ENCODE measurements at places on chromosomes 7 and 10.

DNA sequence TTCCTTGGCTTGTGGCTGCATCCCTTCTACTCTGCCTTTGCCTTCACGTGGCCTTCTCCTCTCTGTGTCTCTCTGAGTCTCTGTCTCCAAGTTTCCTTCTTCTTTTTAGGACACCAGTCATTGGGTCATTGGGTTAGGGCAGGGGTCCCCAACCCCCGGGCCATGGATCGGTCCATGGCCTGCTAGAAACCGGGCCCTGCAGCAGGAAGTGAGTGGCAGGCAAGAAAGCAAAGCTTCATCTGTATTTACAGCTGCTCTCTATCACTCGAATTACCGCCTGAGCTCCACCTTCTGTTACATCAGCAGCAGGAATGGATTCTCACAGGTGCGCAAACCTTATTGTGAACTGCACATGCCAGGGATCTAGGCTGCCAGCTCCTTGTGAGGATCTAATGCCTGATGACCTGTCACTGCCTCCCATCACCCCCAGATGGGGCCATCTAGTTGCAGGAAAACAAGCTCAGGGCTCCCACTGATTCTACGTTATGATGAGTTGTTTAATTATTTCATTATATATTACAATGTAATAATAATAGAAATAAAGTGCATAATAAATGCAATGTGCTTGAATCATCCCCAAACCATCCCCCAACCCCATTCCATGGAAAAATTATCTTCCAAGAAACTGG, 47.9 kb upstream of the DOCK1 start:
- peak; percentile 3 for DNase-seq

GRCh38 chr7:35316549-35316948, 62.6 kb upstream of the TBX20 start:
- DNase-seq: no peak

DNA sequence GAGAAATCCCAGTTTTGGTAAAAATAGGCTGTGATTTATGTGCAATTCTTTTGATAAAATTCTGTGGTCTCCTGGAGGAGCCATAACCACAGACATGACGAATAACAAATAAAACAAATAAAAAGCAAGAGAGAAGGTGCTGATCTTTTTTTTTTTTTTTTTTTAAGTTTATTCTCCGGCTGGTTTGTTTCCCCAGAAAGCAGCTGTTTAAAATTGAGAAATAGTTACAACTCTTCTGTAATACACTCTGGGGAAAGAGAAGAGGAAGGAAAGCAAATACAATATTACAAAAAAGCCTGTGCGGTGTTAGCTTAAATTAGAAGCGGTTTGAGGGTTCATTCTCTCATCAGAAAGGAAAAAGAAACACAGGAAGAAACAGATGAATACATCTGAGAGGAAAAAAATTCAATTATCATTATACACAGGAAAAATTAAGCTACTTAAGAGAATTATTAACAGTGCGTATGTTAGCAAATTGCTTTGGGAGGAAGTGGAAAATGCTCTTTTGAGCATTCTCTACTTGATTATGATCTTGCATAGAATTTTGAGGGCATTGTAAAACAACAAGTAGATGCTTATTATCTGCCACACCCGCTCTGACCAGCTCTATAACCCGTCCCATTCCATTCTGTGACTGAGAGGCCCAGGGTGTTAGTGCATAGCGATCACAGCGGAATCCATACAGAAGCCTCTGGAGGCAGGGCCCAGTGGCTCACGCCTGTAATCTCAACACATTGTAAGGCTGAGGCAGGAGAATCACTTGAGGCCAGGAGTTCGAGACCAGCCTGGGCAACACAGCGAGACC, 40.6 kb upstream of the WAC start:
- no peak for DNase-seq

- no peak for DNase-seq
Measured at GRCh38 chr7:135959646-135960363, 17.4 kb downstream of the MTPN start.

GRCh38 chr7:74269757-74270277, 15.6 kb upstream of the RFC2 start:
- DNase-seq: peak; percentile 79

DNA sequence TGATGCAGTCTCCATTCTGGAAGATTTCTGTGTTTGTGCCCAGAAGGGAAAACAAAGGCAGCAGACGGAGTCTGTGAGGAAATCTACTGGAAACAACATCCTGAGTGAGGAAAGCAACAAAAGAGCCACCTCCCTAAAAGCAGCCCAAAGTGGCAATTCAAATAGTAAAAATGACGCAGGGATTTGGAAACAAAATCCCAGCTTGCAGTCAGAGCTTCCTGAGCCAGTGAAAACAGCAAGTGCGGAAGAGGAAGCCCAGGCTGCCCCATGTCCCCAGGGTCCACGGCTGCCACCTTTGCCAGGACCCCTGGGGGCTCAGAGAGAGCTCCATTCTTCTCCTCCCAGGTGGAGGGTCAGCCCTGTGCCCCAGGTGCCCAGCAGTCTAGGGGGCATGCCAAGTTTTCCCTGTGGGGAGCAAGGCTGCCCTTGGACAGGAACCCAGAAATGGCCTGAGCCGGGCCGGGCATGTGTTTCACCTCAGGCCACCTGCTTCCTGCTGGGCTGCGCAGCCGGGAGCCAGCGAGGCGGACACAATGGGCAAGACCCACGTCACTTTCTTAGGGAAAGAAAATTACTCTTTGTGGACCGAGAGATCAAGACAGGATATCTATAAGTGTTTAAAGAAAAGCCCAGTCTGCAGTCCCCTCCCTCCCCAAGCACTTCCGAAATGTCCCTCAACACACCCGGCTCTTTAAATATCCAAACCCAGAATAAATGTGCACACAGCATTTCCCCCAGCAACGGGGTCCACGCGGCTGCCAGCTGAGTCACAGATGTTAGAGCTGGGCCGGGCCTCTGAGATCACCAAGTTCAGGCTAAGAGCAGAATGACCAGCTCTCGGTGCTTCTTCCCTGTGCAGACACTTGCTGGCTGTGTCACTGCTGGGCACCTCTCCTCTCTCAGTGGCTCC, 231.1 kb downstream of the ARHGAP12 start:
- no peak for DNase-seq

GRCh38 chr10:103501186-103501585, 7.7 kb downstream of the NEURL1 start:
- DNase-seq: no peak

- DNase-seq: no peak
Measured at GRCh38 chr10:130560116-130560515, 423.9 kb downstream of the GLRX3 start.

GRCh38 chr7:1987591-1988532, 244.9 kb downstream of the MAD1L1 start:
- DNase-seq: no peak

- DNase-seq: no peak
Measured at GRCh38 chr7:143908120-143908519, 6.1 kb upstream of the TCAF1 start.

DNA sequence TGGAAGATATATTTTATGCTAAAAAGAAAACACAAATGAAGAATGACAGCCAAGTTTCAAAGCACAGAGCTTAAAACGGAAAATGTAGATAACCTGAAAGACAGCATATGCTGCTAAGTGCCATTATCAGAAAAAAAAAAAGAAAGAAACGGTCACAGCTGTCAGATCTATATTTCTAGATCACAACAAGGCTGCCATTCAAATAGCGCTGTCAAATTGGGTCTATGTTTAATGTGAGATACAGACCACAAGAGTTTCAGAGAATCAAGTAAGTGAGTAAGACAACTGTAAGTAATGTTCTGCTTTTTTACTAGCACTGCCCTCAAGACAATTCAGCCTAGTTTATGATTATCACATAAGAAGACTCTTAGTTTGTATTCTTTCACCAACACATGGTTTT, 66.1 kb upstream of the RNF148 start:
- DNase-seq: no peak

- no peak for DNase-seq
Measured at GRCh38 chr10:72285972-72286521, 12.3 kb downstream of the DDIT4 start.

GRCh38 chr7:22865602-22865960, 42.9 kb upstream of the TOMM7 start:
- no peak for DNase-seq

GRCh38 chr10:100826031-100826651, 80.8 kb downstream of the PAX2 start:
- no peak for DNase-seq

- no peak for DNase-seq
Measured at GRCh38 chr10:131787961-131788360, 112.8 kb upstream of the PPP2R2D start.

- DNase-seq: no peak
Measured at GRCh38 chr10:19865676-19866075, 49.4 kb downstream of the PLXDC2 start.

GRCh38 chr7:96996111-96996957, 9.0 kb upstream of the DLX6 start:
- no peak for DNase-seq

DNA sequence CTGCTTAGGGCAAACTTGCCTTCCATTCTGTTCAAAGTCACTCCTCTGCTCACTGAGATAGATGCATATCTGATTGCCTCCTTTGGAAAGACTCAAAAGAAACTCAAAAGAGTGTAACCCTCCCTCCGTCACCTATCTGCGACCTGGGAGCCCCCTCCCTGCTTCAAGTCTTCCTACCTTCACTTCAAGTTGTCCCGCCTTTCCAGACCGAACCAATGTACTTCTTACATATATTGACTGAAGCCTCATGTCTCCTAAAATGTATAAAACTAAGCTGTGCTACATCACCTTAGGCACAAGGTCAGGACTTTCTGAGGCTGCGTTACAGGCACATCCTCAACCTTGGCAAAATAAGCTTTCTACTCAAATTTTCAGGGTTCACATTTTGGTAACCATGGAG, 77.4 kb upstream of the C1GALT1 start:
- no peak for DNase-seq
